ENCODE measurements at places on chromosomes 2 and 18. TPM values are rescaled to one million over a fixed set of nuclear protein-coding genes. Genes with fewer than 3 reads are reported as not detected.

Gene AOX1
- 27.5 TPM for total RNA-seq

DNA sequence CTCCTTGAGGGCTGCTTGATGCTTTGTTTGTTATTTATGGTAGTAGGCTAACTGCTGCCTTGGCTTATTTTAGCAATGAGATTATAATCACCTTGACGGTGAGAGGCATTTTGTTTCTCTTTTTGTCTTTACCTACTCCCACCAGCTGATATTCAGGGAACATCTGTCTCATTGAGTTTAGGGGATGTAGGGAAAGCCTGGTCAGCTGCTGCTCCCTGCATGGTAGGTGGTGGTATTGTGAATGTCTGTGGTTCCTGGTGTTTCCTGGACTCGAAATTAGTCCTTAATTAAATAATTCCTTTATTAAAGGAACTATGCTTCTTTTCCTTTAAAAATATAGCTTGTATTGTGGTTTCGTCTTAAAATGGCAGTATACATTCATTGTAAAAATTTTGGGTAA lies 77.8 kb downstream of the ADAM23 start:
- no peak for DNase-seq

GRCh38 chr2:40033781-40034180 lies 254.7 kb upstream of the THUMPD2 start:
- DNase-seq, result no peak

DNA sequence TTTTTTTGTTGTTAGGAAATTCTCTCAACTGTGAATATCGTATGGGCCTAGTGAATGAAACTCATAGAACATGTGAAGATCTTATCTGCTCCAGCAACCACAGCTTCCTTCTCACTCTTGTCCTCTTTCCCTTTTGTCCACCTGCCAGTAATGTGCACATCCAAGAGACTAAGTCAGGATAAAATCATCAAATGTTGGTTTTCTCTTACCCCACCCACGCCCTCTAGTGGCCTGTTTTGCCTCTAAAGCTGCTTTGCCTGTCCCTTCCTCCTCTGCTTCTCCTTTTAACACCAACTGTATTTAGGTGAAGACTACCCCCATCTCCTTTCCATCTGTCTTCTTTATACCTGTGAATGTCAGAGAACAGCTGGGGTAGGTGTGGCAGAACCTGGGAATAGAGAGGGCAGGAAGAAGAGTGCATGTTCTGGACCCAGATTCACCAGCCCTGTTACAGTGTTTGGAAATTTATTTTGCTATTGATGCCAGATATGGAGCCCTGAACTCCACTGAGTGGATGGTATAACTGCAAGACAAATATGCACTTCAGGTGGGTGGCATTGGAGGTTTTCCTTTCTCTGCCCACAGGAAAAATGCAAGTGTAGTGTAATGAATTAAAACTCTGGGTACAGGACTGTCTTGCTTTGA lies 8.4 kb upstream of the MGAT5 start:
- DNase-seq, result peak; percentile 80

Gene RAB27B
- total RNA-seq, result 7.0 TPM

Gene FOXI3
- total RNA-seq, result not detected

DNA sequence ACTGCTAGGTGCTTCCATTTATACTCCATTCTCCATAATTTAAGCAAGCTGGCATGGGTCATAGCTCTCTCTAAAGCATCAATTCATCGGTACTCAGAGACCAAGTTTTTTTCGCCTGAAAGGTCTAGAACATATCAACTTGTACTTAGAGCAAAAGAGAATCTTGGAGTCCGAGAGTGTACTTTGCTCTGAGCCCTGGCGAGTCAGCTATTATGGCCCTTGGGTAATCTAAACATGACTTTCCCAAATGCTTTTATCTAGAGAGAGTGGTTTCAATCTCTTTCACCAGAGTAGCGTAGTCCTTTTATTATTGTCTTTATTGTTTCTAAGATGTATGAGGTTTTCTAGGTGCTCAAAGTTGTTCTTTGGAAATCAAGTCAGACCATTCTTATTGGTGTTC lies 34.4 kb downstream of the MAIP1 start:
- no peak for DNase-seq

DNA sequence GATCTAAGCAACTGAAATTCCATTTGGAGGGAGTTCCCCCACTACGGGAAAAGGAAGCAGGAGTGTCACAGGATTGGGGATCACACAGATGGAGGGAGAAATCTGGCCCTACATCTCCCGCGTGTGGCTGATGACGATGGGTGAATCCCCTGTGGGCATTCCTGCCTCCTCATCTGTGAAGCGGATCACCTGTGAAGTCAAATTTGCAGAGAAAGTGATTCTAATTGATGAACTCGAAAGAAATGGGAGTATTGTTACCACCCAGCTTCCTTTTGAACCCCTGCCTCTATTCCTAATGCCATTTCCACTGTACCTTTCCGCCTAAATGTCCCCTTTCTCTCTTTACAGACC lies 92.0 kb downstream of the CMPK2 start:
- DNase-seq, result no peak

DNA sequence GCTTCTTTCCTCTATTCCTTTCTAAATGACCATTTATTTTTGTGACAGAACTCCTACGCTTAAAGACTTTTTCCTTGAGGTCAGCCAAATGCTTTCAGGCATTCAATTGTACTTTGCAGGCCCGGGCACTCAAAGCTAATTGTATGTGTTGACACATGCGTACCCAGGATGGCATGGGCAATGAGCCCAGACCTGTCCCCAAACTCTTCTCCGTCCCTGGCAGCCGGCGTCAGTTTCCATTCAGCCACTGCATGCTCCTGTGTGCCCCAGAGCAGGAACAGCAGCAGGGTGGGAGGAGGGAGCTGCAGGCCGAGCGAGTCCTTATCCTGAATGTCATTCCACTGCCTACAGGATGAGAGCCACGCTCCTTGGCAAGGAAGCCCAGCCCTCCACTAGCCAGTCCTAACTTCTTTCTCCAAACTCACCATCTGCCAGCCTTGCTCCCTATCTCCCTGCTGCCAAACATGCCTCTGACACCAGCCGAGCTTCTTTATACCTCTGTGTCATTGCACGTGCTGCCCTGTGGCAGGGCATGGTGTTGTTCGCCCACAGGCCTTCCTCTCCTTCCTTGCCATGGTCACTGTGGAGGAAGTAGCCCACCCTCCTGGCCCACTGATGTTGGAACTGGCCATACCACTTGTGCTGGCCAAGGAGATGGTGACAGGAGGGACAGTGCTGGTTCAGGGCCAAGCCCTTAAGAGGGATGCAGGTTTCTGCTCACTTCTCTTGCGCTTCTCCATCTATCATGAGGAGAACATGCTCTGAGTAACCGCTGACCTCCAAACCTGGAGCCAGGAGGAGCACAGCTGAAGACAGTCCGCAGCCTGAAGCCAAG lies 116.9 kb upstream of the FHL2 start:
- peak; percentile 38 for DNase-seq

GRCh38 chr2:145724311-145724898 lies 1204.5 kb upstream of the ZEB2 start:
- DNase-seq, result no peak

Gene MARS2
- total RNA-seq, result 4.1 TPM

DNA sequence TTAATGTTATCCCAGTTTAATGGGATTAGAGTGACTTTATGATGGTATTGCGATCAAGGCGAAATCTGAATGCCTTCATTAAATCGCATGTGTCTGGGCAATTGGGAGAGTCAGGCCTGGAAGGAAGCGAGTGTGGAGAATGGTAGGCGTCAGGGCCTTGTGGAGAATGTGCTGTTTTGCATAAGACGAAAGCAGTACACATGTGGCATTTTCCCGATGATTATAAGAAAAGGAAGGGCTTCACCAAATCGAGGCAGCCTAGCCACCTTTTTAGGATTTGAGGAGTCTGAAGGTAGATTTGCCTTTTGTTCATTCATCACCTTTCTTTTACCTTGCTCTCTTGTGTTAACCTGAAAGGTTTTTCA lies 1.0 kb downstream of the ZNF532 start:
- no peak for DNase-seq
